ENCODE measurements at places on chromosomes 3 and 15. TPM values are rescaled to one million over a fixed set of nuclear protein-coding genes. Genes with fewer than 3 reads are reported as not detected.

CCDC33 gene
- polyA plus RNA-seq: not detected

CYP19A1 gene
- not detected for polyA plus RNA-seq

LRRC2 gene
- not detected for polyA plus RNA-seq

PIF1 gene
- polyA plus RNA-seq: not detected

CMTM8 gene
- polyA plus RNA-seq: 11.8 TPM

TMCO5A gene
- not detected for polyA plus RNA-seq

GRM7 gene
- polyA plus RNA-seq: not detected

UNC13C gene
- not detected for polyA plus RNA-seq

TMEM115 gene
- polyA plus RNA-seq: 26.0 TPM

ADPRH gene
- 0.31 TPM for polyA plus RNA-seq

STAC gene
- not detected for polyA plus RNA-seq

CD47 gene
- 171 TPM for polyA plus RNA-seq

PAQR5 gene
- not detected for polyA plus RNA-seq

ST3GAL6 gene
- polyA plus RNA-seq: 0.47 TPM

CD200 gene
- 2.5 TPM for polyA plus RNA-seq

NRG4 gene
- not detected for polyA plus RNA-seq

SGO1 gene
- 0.51 TPM for polyA plus RNA-seq

EHHADH gene
- polyA plus RNA-seq: 1.1 TPM

GOLGA6L7 gene
- polyA plus RNA-seq: not detected

TIMP4 gene
- polyA plus RNA-seq: 0.53 TPM

NANOGP8 gene
- not detected for polyA plus RNA-seq

RETNLB gene
- polyA plus RNA-seq: not detected

CCR9 gene
- 0.31 TPM for polyA plus RNA-seq

MUC20 gene
- 0.97 TPM for polyA plus RNA-seq

CPLX3 gene
- not detected for polyA plus RNA-seq

GRM2 gene
- polyA plus RNA-seq: not detected

PLCL2 gene
- polyA plus RNA-seq: 64.1 TPM

DUOXA1 gene
- polyA plus RNA-seq: not detected

CAMK2N2 gene
- not detected for polyA plus RNA-seq

SLC28A2 gene
- not detected for polyA plus RNA-seq

IL17RE gene
- not detected for polyA plus RNA-seq

ATP11B gene
- polyA plus RNA-seq: 28.4 TPM

AHSG gene
- polyA plus RNA-seq: not detected

KIF9 gene
- polyA plus RNA-seq: 5.3 TPM

KLF15 gene
- polyA plus RNA-seq: not detected

COL6A5 gene
- polyA plus RNA-seq: not detected

FBXO40 gene
- 0.17 TPM for polyA plus RNA-seq

CCR1 gene
- polyA plus RNA-seq: 0.08 TPM

CX3CR1 gene
- 1.1 TPM for polyA plus RNA-seq

IREB2 gene
- 18.0 TPM for polyA plus RNA-seq

ARRDC4 gene
- polyA plus RNA-seq: 0.90 TPM

LRRC15 gene
- polyA plus RNA-seq: not detected

IRAK2 gene
- polyA plus RNA-seq: 2.3 TPM

ANKDD1A gene
- polyA plus RNA-seq: 2.0 TPM

UBA7 gene
- 48.4 TPM for polyA plus RNA-seq

ANKRD34C gene
- not detected for polyA plus RNA-seq

GP5 gene
- 3.8 TPM for polyA plus RNA-seq

PPARG gene
- polyA plus RNA-seq: not detected

ACY1 gene
- polyA plus RNA-seq: 13.3 TPM

ANKUB1 gene
- polyA plus RNA-seq: not detected

GOLGA8G gene
- polyA plus RNA-seq: not detected

VPS39 gene
- polyA plus RNA-seq: 46.0 TPM

TRAT1 gene
- polyA plus RNA-seq: 326 TPM

ALPK3 gene
- polyA plus RNA-seq: not detected

NOX5 gene
- polyA plus RNA-seq: not detected

FAH gene
- polyA plus RNA-seq: 4.8 TPM

ZBED2 gene
- polyA plus RNA-seq: 1.7 TPM

ACP3 gene
- polyA plus RNA-seq: not detected
